CD4-positive, alpha-beta T cell (primary cell): ENCODE measurements at places on chromosomes 11 and 22.

DNA sequence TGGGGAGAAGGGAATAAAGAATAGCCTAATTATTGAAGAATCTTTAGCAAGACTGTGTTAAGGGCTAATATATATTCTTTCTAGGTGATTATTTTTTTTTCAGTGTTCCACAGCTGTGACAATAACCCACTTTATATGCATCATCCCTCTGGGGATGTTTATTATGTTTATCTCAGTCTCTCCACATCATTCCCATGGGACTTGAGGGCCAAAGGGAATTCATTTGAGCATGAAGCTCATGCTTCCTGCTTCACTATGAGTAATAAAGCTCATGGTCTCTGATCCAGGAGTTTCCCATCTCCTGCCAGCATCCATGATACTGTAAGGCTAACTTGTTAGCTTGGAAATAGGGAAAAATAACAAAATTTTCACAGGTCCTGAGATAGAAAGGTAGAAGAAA lies 1888.4 kb downstream of the LRRC4C start:
- no peak for DNase-seq

DNA sequence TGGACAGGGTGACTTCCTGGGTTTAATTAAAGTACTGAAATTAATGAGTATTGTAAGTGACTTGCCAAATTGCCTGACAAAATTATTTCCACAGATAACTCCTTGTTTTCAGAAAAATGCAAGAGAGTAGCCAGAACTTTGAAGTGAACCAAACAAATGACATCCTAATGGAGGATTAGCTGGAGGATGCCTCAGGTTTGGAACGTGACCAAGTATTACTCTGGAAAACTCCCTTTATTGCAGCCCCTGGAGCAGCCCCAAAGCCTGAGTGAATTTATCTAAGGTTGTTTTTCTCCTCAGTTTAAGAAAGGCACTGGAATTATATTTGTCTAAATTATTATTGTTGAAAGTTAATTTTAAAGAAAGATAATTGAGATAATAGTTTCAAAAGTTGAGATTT lies 343.6 kb upstream of the MTNR1B start:
- no peak for DNase-seq

DNA sequence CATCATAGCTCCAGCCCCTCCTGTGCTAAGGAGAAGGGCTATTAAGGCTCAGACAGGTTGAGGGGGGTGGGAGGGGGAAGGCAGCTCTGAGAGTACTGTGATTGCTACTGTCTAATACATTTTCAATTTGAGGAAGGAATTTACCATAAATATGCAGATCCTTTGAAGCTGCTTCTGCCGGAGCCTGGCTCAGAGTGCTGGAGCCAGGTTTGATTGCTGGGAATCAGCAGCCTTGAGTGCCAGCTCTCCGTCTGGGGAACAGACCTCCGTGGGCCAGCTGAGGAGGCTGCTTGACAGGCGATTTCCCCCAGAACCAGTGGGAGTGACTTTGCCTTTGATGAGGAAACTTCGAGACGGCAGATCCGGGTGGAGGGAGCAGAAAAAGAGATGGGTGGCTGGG lies 141.7 kb upstream of the TBCEL start:
- no peak for DNase-seq

GRCh38 chr22:42185915-42186439 lies 55.4 kb upstream of the CYP2D6 start:
- DNase-seq: no peak

- no peak for DNase-seq
Measured at GRCh38 chr11:121672630-121673487, 220.1 kb upstream of the SORL1-AS1 start.

DNA sequence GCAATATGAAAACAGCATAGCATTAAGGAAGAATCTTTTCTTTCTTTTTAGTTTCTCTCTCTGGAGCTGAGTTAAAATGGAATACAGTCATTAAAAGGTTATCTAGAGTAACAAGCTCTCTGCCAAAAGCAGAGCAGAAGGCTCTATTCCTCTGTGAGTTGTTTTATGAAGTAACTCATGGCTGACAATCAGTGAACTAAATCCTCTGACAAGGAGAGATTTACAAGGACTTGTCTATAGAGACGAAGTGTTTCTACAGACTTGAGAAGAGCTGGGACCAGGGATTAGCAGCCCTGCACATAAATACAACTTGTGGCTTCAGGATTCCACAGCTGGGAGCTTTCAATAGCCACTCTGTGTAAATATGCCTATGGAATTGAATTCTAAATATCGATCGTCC lies 192.5 kb upstream of the RAG2 start:
- DNase-seq: no peak

GRCh38 chr11:13110929-13111812 lies 102.1 kb downstream of the RASSF10 start:
- DNase-seq: no peak

DNA sequence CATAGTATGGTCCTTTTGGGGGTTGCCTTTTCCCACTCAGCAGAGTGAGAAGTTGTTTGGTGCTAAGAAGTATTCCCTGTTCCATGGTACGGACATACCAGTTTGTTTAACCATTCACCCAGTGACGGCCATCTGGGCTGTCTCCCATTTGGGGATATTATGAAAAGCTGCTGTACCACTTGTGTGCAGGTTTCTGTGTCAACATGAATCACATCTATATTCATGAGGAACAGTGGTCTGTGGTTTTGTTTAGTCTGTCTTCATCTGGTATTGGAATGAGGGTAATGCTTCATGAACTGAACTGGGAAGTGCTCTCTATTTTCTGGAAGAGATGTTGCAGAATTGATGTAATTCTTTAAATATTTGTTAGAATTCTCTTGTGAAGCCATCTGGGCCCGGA lies 89.5 kb downstream of the TRMU start:
- no peak for DNase-seq

DNA sequence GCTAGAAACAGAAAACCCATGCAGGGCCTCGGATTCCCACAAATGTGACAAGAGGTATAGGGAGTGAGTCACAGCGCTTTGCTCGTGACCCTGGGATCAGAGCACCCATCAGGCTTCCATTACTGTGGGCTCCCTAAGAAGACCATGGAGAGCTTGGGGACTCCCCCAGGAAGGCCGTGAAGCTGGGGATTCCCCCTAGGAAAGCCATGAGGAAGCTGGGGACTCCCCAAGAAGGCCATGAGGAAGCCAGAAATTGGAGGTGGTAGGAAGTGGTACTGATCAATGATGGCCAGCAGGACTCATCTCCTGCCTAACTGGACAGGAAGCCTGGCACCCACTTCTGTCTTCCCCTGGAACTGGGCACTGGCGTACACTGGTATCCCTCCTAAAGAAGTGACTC lies 10.1 kb upstream of the DCPS start:
- no peak for DNase-seq

- DNase-seq: no peak
Measured at GRCh38 chr11:21412652-21413383, 743.4 kb downstream of the NELL1 start.

GRCh38 chr11:76589477-76589876 lies 81.1 kb downstream of the LRRC32 start:
- DNase-seq: no peak

GRCh38 chr22:17700778-17701177 lies 62.2 kb downstream of the BCL2L13 start:
- no peak for DNase-seq

DNA sequence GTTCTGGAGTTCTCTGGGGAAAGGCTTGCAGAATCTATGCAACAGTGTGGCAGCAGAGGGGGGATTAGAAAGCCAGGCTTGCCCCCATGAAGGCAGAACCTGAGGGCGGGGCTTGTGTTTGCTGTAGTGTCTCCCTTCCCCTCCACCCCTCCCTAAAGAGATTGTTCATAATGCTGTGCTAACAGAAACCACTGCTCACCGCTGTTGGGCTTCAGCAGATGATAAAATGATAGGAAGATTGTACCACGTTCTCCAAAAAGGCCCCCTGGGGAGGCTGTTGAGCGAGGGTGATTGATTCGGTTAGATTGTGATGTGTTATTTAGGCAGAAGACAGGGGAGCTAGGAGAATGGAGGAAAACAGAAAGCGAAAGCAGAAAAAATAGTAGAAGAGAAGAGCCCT lies 215.2 kb upstream of the NCAM1 start:
- DNase-seq: no peak

GRCh38 chr22:38467438-38467903 lies 425 bp upstream of the KDELR3 start:
- DNase-seq: no peak

DNA sequence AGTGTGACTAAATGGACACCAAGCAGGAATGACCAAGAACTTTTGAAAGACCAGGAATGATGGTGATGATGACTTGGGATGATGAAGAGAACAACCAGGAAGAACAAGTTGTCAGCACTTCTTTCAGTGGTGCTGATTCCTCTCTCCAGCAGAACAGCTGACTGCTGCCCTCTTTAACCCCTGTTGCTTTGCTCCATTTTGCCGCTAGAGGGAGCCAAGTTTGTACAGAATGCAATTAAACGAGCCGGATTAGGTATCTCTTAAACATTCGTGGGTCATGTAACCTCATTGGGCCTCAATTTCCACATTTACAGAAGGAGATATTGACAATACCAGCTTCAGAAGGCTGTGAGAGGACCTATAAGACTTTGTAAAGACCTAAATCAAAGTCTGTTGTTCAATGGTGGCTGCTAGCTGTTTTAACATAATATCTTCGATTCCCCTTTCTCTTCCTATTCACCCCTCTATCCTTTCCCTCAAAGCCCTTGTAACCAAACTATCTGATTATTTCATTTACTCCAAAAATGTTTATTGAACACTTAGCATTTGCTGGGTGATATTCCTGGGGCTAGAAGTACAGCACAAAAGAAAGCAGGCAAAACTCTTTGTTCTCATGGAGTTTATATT lies 1.9 kb downstream of the OR4S1 start:
- peak; percentile 27 for DNase-seq

GRCh38 chr11:27812341-27812740 lies 112.1 kb upstream of the BDNF start:
- no peak for DNase-seq
